Activated CD4-positive, alpha-beta T cell treated with anti-CD3 and anti-CD28 coated beads for 48 hours (primary cell): ENCODE measurements at places on chromosomes 3 and 15.

DNA sequence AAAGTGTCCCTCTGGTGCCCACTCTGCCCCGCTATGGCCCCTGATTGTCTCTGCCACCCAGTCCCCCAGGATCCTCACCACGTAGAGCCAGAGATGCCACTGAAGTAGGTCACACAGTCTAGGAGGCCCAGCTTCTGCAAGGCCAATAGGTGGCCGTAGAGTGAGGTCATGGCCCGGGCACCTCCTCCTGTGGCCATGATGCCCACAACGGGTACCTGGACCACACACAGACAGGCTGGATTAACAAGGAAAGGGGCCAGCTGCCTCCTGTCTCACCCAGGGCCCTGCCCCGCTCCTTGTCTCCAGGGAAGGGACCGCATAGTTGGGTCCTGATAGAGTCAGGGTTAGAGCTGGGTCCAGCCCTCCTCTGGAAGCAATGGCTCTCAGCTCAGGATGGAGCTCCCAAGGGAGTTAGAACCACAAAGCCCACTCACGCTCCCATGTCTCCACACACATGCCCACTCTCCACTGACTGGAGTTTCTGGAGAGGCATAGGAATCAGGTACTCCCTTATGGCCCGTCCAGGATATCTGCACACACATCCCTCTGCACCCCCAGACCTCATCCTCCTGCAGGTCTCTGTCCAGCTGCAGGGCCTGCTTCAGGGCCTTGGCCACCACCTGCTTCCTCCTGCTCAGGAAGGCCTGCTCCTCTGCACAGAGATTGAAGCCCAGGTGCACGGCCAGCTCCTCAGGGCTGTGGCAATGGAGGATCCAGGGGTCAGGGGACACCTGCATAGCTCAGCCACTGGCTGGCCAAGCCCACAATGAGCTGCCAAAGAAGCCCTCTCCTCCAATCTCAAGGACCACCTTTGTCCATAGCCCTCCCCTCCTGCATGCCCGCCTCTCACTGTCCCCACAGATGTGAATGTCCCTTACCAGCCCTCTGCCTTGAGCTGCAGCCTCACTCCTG is 13.2 kb downstream of the PLA2G4D start:
- no peak for DNase-seq

DNA sequence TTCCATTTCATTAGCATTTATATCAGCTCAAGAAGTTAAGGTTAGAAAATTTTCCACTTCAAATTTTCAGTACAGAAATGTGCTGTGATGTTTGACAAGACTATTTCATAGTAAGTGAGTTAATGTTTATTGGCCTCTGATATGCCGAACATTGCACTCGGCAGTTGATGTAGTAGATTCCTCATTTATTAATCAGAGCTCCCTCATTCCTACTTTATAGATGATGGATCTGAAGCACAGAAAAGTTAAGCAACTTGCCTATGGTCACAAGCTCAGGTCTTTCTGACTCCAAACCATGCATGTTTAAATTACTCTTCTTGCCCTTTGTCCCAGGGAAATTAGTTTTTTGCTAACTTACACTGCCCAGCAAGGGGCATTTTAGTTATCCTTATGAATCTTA is 92.0 kb downstream of the ATG7 start:
- no peak for DNase-seq

DNA sequence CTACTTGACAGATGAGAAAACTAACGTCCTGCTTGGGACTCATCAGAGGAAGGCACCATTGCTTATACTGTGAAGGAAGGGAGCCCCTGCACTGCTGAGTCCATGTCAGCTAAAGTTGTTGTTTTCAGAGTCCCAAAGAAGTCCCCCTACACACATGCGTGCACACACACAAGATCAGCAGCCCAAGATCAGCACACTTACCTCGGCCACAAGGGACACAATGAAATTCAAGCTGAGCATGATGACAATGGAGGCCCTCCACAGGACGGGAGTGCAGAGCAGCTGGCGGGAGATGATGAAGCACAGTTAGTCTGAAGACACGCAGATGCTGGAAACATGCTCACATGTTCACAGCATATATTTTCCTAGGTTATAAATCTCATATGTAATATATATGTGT is 28.6 kb upstream of the ATP13A5 start:
- no peak for DNase-seq

GRCh38 chr3:100002599-100003350 is 111.5 kb downstream of the FILIP1L start:
- no peak for DNase-seq

- no peak for DNase-seq
These were observed 254.9 kb upstream of the TBL1XR1 start for GRCh38 chr3:177451864-177452830.

DNA sequence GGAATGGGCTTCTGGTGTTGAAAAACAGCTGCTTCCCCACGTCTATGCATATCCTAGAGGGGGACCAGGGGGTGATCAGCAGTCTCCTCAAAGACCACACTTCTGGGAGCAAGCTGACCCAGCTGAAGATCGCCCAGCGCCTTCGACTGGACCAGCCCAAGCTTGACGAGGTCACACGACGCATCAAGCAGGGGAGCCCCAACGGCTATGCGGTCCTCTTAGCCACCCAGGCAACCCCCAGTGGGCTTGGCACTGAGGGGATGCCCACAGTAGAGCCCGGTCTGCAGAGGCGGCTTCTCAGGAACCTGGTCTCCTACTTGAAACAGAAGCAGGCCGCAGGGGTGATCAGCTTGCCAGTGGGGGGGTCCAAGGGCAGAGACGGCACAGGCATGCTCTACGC is 2.5 kb downstream of the RBM15B start:
- no peak for DNase-seq

DNA sequence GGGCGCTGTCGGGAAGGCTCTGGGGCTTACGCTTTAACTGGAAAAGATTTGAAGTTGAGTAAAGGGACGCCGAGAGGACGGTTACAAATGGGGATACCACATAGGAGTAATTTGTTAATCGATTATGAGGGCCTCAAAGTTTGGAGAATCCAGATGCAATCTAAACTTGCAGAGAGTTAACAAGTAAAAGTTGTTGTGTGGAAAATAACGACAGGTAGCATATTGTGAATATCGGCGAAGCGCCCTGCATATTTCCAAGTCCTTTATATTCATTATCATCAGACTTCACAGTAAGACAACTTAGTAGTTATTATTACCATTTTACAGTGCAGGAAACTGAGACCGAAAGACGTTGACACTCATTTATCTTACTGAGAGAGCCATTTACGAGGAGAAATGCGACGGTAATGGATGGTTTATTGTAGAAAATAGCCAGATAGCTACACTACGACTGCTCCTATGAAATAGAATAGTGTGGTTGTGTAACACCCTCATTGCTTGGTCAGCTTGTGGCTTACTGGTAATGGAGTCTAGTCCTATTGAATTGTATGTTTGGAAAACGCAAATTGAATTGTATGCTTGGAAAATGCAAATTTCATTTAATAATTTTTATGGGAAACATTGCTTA is 700 bp downstream of the MKRN2 start:
- DNase-seq, result no peak

DNA sequence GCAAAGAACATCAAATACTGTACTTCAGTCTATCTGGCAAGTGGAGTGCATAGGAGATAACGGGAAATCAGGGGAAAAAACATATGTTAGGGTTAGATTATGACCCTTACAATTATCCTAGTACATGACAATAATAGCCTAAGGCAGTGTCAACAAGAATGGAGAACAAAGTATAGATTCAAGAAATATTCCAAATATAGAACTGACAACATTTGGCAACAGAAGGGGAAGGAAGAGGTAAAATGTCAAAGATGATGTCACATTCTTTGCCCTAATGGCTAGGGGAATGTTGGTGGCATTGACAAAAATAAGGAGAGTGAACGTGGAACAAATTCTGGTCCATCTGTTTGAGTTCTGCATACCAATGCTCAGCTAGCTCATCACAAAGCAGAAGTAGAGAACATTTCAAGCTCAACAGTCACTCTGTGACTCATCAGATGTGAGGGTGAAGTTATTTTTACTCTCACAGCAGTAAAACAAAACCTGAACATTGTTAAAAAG is 15.5 kb upstream of the ATP8B4 start:
- no peak for DNase-seq

- DNase-seq, result no peak
These were observed 8.7 kb upstream of the PTX3 start for GRCh38 chr3:157427901-157428300.

DNA sequence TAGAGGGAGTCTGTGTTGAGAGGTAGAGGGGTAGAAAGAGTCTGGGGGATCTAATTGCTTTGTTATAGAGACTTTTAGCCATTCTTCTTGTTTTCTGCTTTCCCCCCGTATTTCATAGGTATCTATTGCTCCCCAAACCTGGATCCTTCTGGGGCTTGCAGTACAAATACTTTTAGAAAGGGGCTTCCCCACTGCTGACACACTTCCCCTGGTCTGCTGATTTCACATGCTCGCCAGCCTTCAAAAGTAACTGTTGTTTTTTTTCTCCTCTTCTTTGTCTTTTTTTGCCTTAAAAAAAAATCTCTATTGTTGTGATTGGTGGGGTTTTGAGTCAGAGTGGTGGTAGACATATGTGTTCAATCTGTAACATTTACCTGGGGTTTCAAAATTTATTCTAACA is 300.6 kb upstream of the AZI2 start:
- no peak for DNase-seq

DNA sequence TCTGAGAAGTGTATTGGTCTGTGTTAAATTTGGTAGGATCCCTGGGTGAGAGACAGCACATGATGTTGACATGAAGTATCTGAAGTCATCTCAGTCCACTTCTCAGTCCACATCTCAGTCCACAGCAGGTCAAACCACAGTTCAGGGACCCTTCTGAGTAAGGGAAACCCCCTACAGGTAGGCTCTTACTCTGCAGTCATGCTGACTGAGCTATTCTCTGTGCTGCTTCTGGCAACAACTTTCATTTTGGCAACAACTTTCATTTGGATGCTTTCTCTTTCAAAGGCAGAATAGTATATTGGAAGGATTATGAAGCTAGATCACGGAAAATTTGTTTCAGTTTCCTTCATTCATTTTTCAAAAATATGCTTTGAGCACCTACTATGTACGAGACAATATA is 178.2 kb upstream of the GOLIM4 start:
- no peak for DNase-seq

DNA sequence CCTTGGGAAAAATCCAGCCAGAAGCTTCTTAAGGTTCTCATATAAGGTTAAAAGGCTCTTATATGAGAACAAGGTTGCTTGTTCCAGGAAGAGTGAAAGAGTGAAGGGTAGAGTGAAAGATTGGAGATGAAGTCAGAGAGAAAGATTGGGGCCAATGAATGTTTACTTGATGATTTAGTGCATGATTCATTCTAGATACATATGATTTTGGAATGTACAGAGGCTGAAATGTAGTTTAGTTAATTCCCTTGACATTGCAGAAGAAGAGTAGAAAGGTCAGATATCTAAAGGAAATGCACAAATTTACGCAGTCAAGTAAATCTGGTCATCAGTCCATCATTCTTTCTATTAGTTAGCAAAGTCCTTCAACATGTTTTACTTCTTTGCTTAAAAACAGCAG is 619.8 kb upstream of the ZNF717 start:
- no peak for DNase-seq

- DNase-seq, result no peak
These were observed 124.3 kb downstream of the SNRK start for GRCh38 chr3:43410592-43410991.

- no peak for DNase-seq
These were observed 48.2 kb upstream of the FMN1 start for GRCh38 chr15:33242669-33243191.

DNA sequence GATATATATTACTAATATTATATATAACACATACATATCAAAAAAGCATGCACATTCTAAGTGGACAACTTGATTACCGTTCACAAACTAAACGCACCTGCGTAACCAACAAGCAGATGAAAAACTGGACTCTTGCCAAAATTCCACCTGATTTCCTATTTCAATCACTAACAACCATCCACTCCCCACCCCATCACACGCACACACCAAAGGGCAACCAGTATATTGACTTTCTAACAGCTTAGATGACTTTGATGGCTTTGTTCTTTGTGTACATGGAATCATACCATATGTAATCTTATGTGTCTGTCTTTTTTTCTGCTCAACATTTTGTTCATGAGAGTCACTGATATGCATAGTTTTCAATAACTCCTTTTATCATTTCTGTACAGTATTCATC is 496.8 kb upstream of the ARRDC4 start:
- no peak for DNase-seq

- peak; percentile 82 for DNase-seq
These were observed 15.5 kb downstream of the TATDN2 start for GRCh38 chr3:10263646-10264363.

DNA sequence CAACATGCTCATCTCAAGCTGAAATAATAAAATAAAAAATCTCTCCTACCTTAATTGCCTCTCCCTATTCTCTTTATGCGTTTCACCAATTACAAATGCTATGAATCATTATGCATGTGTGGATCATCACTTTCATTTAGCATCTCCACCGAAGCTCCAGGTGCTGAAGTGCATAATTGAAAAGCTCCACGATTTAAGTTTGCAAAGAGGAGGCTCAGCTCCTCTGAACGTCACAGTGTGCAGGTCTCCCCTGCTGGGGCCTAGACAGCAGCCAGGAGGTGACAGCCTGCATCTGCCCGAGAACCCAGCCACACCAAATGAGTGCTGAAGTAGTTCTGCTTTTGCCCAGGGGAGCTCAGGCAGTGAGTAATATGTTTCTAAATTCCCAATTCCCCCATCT is 60.5 kb upstream of the GLCE start:
- DNase-seq, result no peak

DNA sequence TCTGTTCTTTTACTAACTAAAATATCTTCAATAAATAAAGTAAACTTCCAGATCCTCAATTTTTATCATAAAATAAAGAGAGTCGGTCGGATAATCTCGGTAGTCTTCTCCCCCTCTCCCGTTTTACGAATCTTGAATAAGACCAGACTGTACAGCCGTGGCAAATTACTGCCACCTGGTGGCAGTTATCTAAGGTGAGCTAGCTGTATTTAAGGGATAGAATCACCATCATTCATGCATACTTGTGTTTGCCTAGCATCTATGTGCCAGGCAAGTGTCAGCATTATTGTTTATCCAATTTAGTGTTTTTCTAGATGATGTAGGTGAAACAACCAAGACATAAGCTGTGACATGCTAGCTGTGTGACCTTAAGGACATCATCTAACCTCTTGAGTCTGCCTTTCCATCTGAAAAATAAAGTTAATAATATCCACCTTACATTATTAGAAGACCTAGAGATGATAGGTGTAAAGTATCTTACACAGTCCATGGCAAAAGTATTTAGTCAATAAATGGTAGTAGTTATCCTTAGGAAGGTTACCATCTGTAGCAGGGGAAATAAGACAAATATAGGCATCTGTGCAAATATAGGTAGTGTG is 21.3 kb downstream of the DUT start:
- DNase-seq, result peak; percentile 59

DNA sequence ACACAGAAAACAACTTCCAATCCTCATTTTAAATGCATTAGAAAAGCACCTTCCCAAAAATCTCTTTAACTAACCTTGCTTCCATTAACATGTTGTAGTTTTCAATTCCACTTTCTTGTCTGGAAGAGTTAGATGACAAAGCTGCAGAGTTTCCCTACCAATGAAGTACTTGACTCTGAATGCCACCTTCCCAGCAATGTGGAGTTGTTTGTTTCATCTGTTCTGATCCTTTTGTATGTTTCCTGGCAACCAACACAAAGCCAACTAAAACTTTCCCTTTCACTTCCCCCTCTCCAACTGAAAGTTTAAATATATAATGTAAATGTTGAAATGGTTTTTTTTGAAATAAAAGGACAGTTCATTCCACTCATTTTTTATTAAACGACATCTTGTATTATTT is at the start of gene WDR49:
TSS of gene WDR49 (minus strand) at position 183 of the 400 bp plus-strand sequence. CDS start 517 bp downstream, outside the sequence.
- no peak for DNase-seq
